ENCODE measurements at places on chromosomes 6 and 20.

GRCh38 chr6:161459008-161459615 lies 185.3 kb upstream of the AGPAT4 start:
- no peak for DNase-seq

DNA sequence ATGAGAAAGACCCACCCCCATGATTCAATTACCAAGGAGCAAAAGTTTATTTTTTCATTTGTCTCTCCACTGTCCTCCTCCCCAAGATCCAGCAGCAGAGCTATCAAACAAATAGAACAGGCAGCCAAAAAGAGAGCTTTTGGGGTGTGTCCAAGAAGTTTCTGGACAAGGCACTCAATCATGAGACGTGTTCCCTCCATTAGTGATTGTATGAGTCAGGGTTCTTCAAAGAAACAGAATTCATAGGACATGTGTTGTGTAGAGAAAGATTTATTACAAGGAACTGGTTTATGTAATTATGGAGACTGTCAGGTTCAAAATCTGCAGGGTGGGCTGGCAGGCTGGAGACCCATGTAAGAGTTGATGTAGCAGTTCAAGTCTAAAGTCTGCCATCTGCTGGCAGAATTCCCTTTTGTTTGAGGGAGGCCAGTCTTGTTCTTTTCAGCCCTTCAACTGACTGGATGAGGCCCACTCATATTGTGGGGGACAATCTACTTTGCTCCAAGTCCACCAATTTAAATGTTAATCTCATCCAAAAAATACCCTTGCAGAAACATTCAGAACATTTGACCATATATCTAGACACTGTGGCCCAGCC lies 248.1 kb upstream of the OPRM1 start:
- DNase-seq = no peak

DNA sequence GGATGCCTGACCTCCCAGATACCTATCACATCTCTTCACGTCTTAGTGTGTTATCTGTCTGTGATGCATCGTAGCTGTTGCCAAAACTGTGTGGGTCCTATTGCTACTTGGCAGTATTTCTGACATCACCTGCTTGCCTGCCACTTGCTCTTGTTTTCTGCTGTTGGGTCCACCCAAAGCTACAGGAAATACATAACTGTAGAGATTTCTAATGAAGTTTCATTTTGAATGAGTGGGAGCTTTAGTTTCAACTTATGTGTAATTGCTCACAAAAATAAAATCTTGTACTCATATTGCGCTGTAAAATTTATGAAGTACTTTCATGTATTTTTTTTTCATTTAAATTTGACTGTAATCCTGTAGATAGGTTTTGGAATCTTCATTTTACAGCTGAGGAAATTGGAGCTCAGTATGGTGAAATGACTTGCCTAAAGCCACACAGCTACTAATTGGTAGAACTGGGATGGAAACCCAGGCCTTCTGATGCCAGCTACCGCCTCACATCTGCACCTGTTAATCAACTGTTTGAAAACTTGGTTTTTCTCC lies 113.6 kb upstream of the MAN1A1 start:
- no peak for DNase-seq

- DNase-seq = no peak
Measured at GRCh38 chr6:108051481-108051880, 23.1 kb downstream of the OSTM1 start.

GRCh38 chr20:43541214-43541613 lies 17.6 kb upstream of the SGK2 start:
- no peak for DNase-seq

GRCh38 chr6:160101277-160102205 lies 20.1 kb upstream of the SLC22A1 start:
- no peak for DNase-seq

GRCh38 chr20:59217173-59217572 lies 53.6 kb downstream of the ZNF831 start:
- DNase-seq = no peak

DNA sequence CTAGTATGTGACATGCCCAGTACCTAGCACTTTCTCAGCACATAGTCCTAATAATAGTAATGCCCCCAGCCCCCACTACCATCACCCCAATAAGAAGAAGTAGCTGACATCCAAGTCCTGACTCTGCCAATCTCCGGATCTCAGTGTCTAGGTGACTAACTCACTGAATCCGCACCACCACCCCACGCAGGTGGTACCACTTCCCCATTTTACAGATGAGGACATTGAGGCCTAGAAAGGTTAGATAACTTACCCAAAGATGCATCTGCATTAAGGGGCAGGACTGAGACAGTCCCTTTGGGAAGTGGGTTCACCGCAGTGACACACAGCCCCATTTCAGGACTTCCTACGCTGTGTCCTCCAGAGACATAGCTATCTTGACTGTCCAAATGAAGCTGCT lies 241.2 kb downstream of the TFAP2C start:
- DNase-seq = no peak

Data from stimulated activated CD4-positive, alpha-beta T cell treated with anti-CD3 and anti-CD28 coated beads, Interleukin-12 subunit alpha, Interleukin-12 subunit beta, amount 100 ng/mL, for 4 hours (primary cell).